NK-92 treated with Interleukin-12 subunit alpha and Interleukin-12 subunit beta, amount 100 ng/mL, for 24 hours (cell line): ENCODE measurements at places on chromosomes 1 and 21.

DNA sequence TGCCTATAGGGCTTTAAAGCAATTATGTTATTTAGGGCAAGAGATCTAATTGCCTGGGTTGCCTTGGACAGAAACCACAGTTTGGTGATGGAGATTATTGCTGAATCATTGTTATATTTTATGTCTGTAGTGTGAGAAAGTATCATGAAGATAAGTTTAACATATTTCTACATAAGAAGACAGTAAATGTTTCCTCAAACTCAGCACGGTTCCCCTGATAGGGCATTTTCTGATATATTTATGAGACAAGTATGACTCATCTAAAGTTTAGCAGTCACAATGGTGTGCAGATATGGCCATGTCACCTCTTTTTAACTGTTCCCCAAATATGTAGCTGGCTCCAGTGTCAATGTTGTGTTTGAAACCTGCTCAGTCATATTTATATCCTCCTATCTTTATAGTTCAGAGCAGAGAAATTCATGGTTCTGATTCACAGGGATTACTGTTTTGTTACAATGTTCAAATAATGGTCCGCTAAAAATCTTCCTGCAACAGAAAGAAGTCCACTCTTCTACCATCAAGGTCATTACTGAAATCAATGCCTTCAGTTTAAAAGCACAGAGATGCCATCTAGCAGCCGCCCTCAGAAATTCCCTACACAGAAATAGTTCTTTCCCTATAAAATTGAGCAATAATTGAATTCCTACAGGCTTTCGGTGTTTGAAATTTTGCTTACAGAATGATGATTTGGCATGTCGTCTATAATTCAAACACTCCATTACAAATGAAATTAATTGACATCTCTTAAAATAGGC is 3.7 kb downstream of the OLFM3 start:
- no peak for DNase-seq

DNA sequence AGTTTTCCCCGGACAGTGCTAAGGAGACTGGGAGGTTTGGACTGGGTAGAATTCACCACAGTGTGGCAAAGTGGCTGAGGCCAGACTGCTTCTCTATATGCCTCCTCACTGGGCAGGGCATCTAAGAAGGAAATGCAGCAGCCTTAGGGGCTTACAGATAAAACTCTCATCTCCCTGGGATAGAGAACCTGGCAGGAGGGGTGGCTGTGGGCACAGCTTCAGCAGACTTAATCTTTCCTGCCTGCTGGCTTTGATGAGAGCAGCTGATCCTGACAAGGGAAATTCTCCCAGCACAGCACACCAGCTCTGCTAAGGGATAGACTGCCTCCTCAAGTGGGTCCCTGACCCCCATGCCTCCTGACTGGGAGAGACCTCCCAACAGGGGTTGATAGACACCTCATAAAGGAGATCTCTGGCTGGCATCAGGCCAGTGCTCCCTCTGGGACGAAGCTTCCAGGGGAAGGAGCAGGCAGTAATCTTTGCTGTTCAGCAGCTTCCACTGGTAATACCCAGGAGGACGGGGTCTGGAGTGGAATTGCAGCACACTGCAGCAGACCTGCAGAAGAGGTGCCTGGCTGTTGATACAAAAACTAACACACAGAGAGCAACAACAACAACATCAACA is 25.2 kb downstream of the KIFAP3 start:
- no peak for DNase-seq

- no peak for DNase-seq
Measured at GRCh38 chr1:41468122-41468762, 16.2 kb downstream of the EDN2 start.

DNA sequence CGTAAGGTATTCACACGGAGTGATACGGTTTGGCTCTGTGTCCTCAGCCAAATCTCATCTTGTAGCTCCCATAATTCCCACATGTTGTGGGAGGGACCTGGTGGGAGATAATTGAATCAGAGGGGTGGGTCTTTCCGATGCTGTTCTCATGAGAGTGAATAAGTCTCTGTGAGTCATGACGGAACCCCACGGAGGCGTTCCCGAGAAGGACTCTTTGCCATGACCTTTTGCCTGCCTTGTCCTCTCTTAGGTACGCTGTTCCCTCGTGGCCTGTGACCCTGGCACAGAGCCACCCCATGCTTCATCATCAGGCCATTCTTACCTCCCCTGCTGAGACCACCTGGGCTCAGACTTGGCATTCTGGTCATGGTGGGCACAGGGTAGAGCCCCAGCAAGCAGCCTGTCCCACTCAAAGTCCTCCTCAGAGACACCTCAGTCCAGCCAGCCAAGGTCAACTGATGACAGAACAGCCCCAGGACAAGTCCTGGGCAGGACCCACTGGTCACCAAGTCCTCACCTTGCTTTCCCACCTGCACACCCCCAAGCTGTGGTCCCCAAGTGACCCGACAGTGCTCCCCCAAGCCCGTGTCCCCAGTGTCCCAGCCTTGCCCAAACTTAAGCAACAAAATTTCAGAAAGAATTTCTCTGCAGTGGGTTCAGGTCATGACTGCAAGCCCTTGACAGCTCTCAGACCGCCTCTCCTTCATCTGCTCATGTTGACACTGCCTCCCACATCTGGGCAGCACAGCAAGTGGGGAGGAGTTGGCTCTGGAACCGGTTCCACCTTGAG is 158.4 kb downstream of the ACTL8 start:
- DNase-seq, result no peak

- no peak for DNase-seq
Measured at GRCh38 chr1:36436821-36437220, 13.4 kb downstream of the OSCP1 start.

GRCh38 chr1:246114369-246114768 is 392.7 kb downstream of the SMYD3 start:
- no peak for DNase-seq

DNA sequence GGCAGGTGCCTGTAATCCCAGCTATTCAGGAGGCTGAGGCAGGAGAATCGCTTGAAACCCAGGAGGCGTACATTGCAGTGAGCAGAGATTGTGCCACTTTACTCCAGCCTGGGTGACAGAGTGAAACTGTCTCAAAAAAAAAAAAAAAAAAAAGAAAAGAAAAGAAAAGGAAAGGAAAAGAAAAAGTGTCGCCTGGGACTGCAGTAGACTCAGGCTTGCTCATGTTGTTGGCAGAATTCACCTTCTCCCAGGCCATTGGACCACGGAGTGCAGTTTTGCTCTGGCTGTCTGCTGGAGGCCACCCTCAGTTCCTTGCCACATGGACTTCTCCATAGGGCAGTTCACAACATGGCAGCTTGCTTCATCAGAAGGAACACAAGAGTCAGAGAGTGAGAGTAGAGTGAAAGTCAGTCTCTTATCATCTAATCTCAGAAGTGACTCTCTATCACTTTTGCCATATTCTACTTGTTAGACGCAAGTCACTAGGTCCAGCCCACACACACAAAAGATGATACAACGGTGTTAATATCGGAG is 29.2 kb downstream of the BCAS2 start:
- no peak for DNase-seq

DNA sequence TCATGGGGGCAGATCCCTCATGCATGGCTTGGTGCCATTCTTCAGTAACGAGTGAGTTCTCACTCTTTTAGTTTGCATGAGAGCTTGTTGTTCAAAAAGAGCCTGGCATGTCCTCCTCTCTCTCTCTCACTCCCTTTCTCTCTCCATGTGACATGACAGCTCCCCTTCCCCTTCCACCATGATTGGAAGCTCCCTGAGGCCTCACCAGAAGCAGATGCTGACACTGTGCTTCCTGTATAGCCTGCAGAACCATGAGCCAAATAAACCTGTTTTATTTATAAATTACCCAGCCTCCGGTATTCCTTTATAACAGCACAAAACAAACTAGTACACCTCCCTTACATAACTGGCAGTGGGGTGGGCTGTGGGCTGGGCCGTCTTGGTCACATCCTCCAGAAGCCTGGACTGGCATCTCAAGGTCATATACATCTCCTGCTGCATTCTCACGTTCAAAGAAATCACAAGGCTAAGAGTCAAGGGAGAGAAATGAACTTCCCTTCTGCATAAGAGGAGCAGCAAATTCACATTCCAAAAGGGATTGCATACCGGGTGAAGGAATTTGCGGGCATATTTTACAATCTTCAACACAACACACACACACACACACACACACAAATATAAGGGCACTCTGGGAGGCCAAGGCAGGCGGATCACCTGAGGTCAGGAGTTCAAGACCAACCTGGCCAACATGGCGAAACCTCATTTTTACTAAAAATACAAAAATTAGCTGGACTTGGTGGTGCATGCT is 2.3 kb upstream of the CCSAP start:
- no peak for DNase-seq

DNA sequence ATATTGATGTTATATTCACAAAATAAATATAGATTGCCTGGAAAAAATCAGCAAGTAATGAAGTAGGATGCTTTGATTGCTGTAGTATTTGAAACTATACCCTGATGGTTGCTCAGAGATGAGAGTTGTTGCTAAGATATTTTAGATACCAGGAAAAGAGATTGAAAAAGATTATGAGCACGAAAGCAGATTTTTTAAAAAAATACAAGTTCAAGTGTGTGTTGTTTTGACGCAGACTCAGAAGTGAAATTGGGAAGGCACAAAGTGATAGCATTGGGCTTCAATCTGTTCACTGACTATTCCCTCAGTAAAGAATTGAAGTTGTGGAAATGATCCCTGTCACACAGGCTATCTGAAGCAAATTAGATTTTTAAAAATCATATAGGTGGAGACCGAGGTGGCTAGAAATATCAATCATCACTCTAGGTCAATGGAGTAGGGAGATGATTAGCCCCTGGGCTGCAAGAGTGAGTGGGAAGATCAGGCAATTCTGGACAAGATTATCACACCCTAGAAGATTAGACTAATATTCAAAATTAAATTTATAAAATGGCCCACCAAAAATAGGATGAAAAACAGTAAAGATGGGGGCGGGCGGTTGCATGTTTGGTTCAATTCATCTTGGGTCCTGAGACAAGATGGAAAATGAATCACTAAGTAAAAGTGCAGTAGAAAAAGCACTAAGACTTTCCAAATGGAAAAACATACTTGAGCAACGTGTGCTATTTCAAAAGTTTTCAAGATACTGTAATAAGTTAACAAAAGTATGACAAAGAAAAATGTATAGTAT is 41.5 kb upstream of the LRRC8D start:
- no peak for DNase-seq

DNA sequence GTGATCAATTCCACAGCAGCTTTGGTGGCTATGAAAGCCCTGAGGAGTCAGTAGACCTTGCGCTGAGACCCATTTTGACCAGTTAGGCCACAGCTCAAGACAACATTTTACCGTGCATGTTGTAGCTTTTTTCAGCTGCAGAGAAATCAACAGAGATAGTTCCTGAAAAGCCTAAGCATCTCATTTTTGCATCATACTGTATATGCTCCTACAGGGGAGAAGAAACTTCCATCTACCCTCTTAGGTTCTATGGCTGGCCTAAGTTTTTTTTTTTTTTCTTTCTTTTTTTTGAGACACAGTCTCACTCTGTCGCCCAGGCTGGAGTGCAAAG is 24.8 kb upstream of the EYA3 start:
- no peak for DNase-seq

DNA sequence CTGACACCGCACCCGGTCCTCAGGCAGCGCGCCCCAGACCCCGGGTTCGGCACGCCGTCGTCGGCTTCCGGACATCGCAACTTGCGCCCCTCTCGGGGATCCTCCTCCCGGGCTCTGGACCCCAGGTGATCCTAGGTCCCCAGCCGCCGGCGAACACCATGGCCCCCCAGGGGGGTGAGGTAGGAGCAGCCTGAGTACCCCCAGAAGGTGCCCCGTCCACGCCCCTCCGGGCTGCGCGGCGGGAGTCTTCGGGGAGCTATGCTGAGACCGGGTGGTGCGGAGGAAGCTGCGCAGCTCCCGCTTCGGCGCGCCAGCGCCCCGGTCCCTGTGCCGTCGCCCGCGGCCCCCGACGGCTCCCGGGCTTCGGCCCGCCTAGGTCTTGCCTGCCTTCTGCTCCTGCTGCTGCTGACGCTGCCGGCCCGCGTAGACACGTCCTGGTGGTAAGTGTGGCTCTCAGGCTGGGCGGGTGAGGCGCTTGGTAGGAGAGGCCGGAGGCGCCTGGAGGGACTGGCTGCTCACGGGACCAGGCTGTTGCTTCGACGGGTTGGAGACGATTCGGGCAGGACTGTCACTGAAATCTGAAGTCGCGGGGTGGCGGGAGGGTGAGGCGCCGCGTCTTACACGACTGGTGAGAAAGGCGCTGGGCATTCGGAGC is 367 bp downstream of the WNT2B start:
- DNase-seq, result no peak

- no peak for DNase-seq
Measured at GRCh38 chr1:66237722-66238479, 296.1 kb upstream of the SGIP1 start.

DNA sequence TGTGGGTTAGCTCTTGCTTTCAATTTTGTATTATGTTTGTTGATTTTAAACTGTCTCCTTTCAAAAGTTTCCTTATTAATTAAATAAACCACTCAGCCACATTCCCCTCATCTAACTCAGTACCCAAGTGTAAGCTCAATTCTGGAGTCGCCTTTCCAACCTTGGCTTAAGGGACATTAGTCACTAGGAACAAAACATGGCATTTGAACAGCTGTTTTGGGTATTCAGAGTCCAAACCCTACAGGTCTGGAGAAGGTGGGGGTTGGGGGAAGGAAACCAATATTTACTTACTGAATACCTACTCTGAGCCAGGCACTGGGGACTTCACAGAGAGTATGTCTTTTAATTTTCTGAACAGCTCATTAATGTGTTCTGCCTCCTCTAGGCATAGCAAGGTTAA is 117.2 kb upstream of the JUN start:
- DNase-seq, result no peak

GRCh38 chr1:78547081-78547480 is 56.3 kb downstream of the PTGFR start:
- no peak for DNase-seq

DNA sequence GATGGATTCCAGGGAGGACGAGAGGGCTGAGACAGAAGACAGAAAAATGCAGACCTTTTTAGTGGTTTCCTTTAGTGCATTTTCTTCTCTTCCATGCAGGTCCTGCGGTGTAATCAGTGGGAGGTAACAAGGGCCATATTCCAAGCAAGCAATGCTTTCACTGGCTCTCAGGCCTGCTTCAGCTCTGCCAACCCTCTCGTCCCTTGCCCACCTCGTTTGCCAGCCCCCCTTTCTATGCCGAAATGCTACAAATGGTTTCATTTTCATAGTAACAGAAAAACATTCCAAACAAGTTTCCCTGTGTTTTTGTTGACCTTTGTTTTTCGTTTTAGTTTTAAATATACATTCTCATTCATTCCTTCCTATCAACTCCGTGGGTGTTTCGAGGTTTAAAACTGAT is 443.1 kb downstream of the TTLL7 start:
- no peak for DNase-seq

DNA sequence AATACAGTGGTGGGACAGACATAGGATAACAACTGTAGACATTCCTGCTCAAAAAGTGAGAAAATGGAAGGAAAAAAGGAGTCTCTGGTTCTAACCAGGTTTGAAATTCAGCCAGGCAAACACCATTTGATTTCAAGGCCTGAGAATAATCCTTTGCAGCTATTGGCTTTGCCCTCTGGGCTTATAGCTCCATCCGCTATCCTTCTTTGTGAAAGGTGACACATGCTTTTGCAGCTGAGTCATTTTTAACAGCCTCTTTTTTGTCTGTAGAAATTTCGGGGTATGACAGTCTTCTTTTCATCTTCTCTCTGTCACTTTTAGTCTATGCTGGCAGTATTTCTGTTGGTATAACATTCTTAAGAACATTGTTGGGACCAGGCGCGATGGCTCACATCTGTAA is 16.2 kb downstream of the SDHC start:
- DNase-seq, result no peak

- DNase-seq, result no peak
Measured at GRCh38 chr1:232096751-232097150, 470.2 kb downstream of the DISC1 start.
